ENCODE measurements at places on chromosomes 1 and 21.

- no peak for ATAC-seq
These were observed 79.2 kb downstream of the MAN1C1 start for GRCh38 chr1:25695771-25696311.

DNA sequence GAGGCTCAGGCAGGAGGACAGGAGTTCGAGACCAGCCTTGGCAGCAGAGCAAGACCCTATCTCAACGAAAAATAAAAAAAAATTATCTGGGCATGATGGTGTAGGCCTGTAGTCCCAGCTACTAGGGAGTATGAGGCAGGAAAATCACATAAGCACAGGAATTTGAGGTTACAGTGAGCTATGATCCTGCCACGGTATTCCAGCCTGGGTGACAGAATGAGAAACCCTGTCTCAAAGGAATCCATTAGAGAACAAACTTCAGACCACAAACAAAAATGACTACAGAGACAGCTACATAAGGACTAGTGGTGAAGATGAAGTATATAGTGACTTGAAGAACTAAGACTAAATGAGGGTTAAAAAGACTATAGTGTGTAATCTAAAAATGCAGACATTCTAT is 233.1 kb downstream of the RERE start:
- no peak for ATAC-seq

DNA sequence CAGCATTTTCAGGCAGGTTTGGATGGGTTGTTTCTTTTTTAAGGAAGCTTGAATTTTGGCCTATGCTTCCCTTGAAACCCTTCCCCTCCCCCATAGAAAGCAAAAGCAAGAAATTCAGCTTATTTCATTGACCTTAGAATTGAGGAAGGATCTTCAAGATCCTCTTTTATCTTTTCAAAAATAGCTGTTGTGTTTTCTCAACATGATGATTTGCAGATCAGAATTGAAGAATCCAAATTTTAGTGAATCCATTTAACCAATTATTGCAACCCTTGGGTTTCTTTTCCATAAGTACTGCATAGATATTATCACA is 73.7 kb downstream of the LRRC8C start:
- no peak for ATAC-seq

GRCh38 chr1:43708002-43708410 is 670 bp downstream of the ST3GAL3 start:
- no peak for ATAC-seq

GRCh38 chr1:61588736-61589672 is 135.9 kb downstream of the TM2D1 start:
- ATAC-seq = peak; percentile 98

GRCh38 chr1:85240174-85240601 is 19.3 kb downstream of the C1orf52 start:
- ATAC-seq = 0 out of 3 replicates have a peak, but pooled peaks have one; percentile 29

DNA sequence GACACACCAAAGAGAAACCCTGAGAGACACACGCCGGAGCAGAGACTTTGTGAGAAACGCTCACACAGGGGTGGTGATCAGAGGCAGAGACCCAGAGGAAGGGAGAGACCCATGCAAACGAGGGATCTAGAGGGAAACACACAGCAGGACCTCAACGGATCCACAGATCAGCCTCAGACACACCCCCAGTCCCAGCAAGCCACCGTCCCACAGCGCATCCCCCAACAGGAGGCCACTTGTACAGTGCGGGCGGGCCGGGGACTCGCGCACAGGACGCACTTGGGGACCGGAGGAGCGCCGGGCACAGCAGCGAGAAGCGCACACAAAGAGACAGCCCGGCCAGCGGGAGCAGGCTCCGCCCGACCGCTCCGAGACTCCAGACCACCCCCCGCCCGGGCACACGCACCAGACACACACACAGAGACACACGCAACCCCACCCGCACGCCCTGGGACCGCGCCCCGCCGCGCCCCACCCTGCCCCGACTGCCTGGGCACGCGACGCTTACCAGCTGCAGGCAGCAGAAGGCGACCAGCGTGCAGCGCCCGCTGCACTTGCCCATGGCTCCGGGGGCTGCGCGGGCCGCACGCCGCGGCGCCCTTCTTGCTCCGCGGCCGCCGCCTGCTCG is 587 bp downstream of the NKAIN1 start:
- peak; percentile 74 for ATAC-seq

DNA sequence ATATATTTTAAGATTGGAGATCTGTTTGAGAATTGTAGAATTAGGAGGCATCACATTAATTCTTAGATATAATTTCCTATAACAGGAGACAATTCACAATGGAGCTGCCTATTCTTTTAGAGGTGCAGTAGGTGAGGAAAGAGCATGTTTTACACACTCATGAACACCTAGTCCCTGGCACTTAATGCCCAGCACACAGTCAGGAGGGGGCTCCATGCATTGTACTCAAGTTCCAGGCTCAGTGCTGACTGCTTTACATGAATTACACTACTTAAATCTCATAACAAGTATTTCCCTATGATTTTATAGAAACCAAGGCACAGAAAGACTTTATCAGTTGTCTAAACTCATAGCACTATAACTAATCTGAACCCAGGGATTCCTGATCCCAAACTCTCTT is 360 bp upstream of the GBP3 start:
- peak; percentile 22 for ATAC-seq

GRCh38 chr1:201144701-201145100 is 9.6 kb downstream of the TMEM9 start:
- ATAC-seq = no peak

Measured in SK-N-SH treated with all-trans-retinoic acid at 6 μM for 48 hours (cell line).